ENCODE measurements at places on chromosomes 11 and 22.

DNA sequence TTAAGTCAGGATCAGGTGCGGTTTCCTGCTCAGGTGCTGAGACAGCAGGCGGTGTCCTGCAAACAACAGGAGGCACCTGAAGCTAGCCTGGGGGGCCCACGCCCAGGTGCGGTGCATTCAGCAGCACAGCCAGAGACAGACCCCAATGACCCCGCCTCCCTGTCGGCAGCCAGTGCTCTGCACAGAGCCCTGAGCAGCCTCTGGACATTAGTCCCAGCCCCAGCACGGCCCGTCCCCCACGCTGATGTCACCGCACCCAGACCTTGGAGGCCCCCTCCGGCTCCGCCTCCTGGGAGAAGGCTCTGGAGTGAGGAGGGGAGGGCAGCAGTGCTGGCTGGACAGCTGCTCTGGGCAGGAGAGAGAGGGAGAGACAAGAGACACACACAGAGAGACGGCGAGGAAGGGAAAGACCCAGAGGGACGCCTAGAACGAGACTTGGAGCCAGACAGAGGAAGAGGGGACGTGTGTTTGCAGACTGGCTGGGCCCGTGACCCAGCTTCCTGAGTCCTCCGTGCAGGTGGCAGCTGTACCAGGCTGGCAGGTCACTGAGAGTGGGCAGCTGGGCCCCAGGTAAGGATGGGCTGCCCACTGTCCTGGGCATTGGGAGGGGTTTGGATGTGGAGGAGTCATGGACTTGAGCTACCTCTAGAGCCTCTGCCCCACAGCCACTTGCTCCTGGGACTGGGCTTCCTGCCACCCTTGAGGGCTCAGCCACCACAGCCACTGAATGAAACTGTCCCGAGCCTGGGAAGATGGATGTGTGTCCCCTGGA is at the start of gene MYO7A:
TSS of gene MYO7A (plus strand) at position 327 of the 772 bp plus-strand sequence. CDS start 2,389 bp downstream, outside the sequence.
- DNase-seq: peak; percentile 19

DNA sequence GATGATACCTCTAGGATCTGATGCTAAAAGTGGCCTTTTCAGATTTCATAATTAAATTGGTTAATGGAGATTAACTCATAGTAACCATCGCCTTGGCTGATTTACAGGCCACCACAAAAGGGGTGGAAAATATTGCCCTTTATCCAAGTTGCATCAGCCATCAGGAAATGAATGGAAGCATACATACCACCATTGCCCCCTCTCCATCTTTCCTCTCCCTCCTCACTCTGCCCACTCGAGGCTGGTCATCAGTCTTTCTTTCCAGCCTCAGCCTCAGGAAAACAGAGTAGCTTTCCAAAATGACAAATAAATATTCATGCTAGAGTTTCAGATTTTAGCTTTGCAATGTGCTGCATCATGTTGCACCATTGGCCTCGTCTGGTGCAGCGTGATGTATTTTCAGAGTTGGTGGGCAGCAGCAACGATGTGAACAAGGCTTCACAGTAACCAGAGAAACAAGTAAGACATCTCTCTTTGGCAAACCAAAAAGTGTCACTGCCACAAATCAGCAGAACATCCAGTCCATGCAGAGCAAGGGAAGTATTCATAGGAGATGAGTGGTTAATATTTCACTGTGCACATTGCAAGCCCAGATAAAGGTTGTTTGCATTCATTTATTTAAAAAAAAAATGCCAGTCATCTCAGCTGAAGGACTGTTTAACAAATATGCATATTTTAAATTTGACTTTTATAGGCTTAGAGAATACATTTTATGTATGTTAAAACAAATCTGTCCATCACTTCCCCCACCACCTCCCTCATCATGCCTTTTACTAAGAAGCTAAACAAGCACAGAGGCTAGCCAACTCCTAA is 136.7 kb upstream of the FAT3 start:
- DNase-seq: no peak

DNA sequence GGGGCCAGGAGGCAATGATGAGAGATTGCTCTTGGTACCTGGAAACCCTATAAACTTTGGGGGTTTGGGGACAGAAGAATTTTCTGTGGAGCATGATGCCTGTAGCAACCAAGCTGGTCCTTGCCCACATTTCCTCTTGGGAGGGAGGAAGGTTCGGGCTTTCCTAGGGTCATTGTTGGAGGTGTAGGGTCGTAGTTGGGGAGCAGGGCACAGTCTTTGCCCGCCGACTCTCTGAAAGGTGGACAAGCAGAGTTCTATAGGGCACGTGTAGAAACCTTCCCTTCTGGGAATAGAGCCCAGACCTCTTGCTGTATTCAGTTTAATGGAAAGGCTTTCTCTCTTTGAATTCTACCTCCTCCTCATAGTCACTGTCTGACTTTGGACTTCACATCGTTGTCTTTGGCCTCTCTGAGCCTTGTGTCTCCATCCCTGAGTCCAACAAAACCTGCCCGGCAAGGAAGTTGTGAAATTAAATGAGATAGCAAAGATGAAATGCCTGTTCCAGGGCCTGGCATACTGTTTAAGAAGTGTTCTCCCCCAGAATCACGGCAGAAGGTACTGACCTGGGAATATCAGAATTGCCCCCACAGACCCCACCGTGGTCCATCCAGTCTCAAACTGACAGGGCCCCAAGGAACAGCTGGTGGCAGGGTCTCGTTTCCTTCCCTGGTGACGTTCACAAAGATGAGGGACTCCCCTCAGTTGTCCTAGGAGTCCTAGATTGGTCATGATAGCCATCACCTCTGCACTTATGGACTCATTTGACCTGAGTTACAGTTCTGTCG is 1.6 kb downstream of the PRDM11 start:
- DNase-seq: no peak

GRCh38 chr22:43883012-43883661 is 8.7 kb downstream of the PNPLA5 start:
- DNase-seq: peak; percentile 73

GRCh38 chr22:22770280-22770871 is 117.2 kb upstream of the IGLL5 start:
- peak; percentile 27 for DNase-seq

DNA sequence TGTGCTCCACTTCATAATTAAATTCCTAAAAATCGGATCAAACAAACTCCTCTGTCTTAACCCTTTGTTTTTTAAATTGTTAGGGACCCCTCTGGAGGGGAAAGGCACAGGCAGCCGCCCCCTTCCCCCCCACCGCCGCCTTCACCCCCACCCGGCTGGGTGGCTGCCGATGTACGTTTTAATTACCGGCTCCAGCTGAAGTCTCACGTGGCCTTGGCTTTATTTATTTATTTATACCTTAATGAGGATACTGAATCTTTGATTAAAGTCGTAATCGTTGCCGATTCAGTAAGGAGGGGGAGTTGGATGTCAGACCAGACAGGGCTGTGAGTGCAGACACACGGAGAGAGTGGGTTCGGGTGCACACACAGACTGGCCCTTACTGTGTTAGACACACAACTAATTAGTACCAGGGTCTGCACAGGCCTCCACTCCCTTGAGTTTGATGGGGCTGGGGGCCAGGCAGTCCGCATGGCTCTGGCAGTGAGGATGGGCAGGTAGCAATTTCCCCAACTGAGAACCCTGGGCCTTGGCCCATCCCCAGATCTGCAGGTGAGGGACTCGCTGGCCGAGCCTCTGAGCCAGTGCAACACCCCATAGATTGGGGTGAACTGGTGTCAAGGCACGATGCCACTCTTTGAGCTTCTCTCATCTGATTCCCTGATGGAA is 51.3 kb upstream of the NNMT start:
- no peak for DNase-seq

- no peak for DNase-seq
Measured at GRCh38 chr22:28903080-28903479, 19.7 kb downstream of the ZNRF3 start.

DNA sequence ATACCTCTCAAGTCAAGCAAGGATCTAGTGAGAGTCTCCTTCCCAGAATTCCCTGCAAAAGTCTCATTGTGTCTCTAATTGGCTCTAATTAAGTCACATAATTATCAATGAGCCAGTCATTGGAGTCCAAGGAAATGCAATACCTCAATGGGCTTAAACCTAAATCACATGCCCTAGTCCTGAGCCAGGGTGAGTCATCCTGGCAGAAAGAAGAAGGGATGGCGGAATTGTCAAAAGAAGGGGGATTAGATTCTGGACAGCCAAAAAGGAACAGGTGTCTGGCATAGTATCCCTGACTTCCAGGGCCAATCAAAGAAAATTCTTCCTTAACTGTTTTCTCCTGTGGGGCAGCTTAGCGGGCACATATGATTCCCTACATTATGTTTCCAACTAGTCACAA is 25.1 kb upstream of the LDLRAD3 start:
- no peak for DNase-seq

DNA sequence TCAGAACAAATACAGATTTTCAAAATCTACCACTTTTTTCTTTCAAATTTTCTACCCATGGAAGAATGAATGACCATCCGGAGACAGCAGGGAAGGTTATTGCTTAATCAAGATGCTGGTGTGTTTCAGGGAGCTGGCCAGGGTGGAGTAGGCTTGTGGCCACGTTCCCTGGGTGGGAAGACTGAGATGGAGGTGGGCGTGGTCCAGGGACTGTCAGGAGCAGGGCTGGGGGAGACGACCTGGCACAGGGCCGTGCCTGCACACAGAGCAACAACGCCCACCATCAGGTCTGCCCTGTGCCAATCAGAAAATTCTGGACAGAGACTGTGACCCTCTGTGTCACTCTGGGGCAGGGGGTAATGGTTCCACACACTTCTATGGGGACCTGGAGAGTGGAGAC is 7.1 kb upstream of the APOBEC3H start:
- no peak for DNase-seq

- DNase-seq: no peak
Measured at GRCh38 chr11:128775468-128775867, 81.6 kb downstream of the FLI1 start.

DNA sequence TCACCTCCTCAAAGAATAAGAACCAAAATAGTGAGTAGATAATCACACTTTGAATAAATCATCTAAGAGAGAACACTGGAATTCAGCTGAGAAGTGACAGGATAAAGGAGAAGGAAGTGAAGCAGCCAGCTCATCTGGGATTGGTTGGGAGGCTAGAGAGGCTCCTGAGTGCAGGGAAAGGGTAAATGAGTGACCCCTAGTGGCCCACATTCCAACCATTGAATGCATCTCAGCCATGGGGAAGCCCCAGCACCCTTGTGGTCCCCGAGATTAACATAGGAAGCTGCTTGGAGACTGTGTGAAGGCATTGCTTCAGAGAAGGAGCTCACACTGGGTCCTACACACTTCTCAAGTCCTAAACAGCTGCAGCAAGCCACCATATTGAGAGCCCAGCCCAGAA is 82.3 kb downstream of the JRKL start:
- no peak for DNase-seq

GRCh38 chr11:16846305-16846704 is 107.9 kb downstream of the C11orf58 start:
- no peak for DNase-seq

- DNase-seq: no peak
Measured at GRCh38 chr22:23530106-23530505, 50.0 kb downstream of the IGLL1 start.

- DNase-seq: no peak
Measured at GRCh38 chr11:67316882-67317204, 13.5 kb downstream of the SSH3 start.

GRCh38 chr11:36417154-36417553 is 92.9 kb downstream of the TRAF6 start:
- DNase-seq: no peak

DNA sequence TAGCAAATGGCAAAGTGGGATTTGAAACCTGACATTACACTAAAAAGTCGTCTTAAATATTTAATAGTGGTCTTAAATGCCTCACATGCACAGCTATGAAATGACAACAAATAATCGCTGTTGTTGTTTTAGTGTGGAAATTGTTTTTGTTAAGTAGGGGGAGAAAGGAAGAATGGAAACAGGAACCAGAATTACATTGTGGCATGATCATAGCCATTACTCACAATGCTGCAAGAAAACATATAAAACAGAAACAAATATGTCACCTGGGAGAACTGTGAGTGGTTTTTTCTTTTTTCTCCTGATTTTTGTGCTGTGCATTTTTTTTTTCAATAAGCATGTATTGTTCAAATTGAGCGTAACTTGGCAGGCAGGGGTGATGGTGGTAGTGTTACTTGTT is 22.9 kb downstream of the FAM76B start:
- DNase-seq: no peak
